ENCODE measurements at places on chromosomes 3 and 15. TPM values are rescaled to one million over a fixed set of nuclear protein-coding genes. Genes with fewer than 3 reads are reported as not detected.

DNA sequence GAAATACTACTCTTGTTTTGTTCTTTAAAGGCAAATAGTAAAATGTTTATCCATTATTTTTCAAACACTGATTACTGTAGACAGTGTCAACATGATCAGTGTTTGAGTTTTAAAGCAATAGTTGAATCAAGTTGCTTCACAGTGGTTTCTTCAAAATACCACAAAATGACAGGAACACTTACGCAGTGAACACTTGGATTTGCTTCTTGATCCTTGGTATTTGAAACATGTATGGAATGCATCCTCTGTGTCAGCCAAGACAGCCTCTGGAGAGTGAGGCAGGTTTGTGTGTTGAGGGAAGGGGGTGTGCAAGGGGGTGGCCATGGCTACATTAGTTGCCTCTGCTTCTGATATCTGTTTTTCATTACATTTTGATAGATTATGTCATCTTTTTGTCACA is 413.0 kb downstream of the RBMS3 start:
- DNase-seq, result peak; percentile 83

DNA sequence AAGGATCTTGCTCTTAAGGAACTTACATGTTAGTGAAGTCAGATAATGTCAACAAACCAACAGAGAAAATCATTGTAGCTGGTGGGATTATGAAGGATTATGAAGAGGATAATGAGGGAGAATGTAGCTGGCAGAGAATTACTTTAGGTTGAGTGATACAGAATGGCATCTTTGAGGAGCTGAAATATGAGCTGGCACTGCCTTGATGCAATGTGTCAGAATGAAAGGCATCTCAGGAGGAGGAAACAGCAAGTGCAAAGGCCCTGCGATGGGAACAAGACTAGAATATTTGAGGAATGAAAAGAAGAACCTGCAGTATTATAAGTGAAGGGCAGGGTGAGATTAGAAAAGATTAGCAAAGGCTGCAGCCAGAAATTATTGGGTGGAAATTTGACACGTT is 237.2 kb upstream of the ADAMTS9 start:
- no peak for DNase-seq

DNA sequence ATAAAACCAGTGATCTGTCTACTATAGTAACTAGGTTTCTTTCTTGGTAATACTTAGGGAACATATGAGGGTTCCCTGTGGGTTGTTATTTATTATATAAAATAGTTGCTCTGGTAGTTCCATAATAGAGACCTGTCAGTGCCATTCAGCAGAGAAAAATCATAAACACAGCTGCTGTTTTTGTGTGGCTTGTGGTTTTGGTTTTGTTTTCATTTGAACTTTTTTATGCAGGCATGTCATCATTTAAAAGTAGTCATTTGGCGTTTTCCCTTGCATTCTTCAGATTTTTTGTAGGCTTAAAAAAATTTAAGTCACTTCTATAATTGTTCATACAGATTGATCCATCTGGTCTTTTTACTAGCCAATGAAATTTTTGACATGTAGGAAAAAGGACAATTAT is 47.9 kb downstream of the PIK3CA start:
- DNase-seq, result peak; percentile 76

GRCh38 chr15:83108266-83109219 is 1.1 kb downstream of the TM6SF1 start:
- DNase-seq, result peak; percentile 75

GRCh38 chr3:123122525-123123315 is 55.9 kb downstream of the PDIA5 start:
- peak; percentile 22 for DNase-seq

The ERC2 gene
- 0.43 TPM for total RNA-seq

The SLC27A2 gene
- under 0.01 TPM for total RNA-seq

All from fibroblast of villous mesenchyme (primary cell).